ENCODE measurements at places on chromosomes 2 and 18.

GRCh38 chr2:98664323-98664722 is 55.9 kb downstream of the UNC50 start:
- peak; percentile 71 for DNase-seq

GRCh38 chr2:34447097-34447496 is 848.0 kb upstream of the FAM98A start:
- DNase-seq = no peak

DNA sequence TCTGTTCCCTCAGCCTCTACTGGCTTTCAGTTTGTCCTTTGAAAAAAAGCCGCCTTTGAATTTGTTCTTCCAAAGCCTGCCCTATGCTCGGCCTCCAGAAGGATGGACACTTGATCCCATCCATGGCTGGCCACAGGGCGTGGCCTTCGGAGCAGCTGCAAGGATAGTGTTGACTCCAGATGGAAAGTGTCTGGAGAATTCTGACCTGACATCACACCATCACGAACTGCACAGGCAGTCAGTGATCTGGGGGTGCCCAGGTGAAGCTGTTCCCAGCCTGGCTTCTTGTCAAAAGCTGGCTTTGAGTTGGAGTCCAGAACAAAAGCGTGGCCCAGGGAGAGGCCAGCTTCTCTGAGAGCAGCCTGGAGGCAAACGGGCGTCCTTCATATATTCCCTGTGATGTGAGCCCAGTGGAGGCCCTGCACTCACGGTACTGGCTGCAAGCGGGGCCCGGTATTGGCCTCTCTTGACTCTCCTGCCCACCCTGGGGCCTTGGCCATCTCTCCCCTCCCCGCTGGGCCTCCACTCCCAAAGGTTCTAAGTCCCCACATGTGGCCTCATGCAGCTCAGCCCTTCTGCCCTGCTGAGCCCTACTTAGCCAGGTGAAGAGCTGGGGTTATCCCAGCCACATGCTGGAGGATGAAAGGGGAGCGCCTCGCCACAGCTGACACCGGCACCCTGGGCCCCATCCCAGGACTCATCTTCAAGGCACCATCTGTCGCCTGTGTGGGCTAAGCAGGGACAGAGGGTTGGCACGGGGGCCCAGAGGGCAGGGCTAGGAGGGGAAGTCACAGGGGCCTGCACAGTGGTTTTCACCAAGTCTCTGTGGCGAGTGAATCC is 20.4 kb upstream of the ATOH8 start:
- DNase-seq = no peak

GRCh38 chr2:56299171-56299691 is 115.4 kb downstream of the CCDC85A start:
- DNase-seq = no peak

DNA sequence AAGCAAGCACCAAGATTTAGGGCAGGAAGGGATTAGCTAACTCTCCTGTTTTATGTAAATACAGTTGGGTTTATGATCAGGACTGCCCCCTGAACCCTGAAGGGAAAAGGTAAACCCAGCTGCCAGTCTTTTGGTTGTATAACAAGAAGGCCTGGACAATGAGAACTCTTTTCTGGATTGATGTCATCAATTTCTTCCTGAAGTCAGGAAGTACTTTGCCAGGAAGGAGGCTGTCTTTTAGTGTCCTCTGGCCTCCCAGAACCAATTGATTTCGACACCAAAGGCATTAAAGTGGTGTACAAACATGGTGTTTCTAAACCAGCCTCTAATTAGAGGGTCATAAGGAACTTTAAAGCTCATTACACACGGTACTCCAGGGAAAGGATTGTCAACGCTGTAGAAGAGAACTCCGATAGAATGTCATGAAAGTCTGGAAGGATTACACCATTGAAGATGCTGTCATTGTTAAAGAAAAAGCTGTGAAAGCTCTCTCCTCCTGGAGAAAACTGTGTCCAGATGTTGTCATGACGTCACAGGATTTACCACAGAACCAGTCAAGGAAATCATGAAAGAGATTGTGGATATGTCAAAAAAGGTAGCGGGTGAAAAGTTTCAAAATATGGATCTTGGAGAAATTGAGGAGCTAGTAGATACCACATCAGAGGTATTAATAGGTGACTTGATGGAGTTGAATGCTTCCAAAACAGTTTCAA is 78.8 kb downstream of the ANKRD12 start:
- no peak for DNase-seq

GRCh38 chr2:19109518-19109917 is 248.9 kb downstream of the OSR1 start:
- no peak for DNase-seq

DNA sequence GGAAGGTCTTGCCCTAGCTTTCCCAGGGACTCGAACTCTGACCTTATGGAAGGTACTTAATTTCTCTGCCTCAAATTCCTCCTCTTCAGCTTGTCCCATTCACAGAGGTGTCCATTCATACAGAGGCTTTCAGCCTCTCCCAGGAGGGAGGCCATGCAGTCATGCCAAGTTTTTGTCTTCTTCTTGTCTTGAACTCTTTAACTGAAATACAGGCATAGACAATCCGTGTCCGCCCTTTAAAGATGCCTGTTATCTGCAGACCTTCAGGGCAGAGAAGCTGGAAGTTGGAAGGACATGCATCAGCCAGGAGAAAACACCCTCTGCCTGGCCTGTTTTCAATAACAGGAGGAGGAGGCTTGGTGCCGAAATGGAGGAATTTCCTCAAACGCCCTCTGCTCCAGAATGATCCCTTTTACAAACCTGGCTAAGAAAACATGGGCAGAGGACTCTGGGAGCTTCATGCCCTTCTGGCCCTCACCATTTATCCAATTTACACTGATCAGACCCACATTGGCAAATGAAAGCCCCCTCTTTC is 308.3 kb downstream of the MYCN start:
- no peak for DNase-seq

DNA sequence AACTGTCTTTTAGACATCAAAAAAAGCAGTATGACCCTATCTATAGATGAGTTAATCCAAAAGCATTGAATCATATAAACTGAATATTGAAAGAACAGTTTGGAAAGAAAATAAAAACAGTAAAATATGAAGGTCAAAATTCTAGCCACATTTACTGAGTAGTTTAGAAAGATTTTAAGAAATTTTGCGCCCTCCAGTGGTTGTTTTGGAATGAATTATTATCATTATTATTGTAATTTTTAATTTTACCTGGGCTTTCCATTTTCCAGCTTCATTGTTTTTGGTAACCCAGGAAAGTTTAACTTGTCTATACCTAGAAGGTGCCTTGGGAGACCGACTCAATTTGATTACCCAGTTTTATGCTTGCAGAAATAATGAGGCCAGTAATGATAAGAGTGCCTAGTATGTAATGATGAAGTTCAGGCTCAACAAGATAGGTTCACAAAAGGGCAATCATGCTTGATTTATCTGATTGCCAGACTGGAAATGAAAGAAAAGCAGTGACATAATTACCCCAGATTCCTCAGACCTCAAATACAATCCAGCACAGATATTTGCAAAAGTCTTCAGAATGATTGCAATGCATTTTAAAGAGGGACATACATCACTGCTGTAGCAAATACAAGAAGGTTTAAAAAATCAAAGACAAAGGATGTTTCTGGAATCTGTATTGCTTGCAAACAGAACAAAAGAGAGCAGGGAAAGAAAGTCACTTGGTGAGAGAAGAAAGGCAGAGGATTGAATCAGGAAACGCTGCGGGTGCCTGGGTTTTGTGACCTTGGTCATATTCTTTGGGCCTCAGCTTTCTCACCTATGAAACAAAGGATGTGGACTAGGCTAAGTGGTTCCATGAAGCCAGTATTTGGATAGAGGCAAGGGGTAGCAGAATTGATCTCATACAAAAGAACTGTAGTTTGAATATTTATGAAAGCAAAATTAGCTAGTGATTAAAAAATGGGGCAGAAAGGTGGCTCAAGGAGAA is 153.8 kb downstream of the MAP2 start:
- peak; percentile 1 for DNase-seq

GRCh38 chr2:151906633-151906998 is 78.4 kb upstream of the ARL5A start:
- DNase-seq = no peak

DNA sequence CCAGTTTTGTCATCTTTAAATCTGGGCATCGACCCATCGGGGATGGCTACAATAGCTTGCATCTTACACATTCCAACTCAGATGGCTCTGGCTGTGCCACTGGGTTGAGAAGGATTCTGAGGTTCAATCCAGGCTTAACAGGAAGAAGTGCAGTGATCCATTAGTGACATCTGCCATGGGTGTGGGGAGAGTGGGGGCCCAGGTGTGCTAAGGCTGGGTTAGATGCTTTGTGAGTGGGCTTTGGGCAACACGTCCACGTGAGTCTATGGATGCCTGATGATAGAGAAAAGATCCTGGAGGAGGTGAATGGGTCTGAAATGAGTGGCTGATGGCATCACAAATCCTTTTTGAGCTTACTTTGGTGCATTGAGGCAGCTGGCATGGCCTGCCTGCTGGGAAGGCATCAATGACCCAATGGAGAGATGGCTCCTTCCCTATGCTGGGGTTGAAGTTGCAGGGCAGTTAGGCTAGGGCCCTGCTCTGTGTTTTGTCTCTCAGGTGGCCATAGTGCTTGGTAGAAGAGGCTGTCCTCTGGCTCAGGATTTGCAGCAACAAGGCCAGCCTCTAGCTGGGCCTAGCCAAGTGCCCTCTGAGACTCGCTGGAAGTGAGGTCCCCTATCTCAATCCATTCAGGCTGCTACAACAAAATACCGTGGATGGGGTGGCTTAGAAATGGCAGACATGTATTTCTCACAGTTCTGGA is 56.7 kb downstream of the HS1BP3 start:
- DNase-seq = no peak

DNA sequence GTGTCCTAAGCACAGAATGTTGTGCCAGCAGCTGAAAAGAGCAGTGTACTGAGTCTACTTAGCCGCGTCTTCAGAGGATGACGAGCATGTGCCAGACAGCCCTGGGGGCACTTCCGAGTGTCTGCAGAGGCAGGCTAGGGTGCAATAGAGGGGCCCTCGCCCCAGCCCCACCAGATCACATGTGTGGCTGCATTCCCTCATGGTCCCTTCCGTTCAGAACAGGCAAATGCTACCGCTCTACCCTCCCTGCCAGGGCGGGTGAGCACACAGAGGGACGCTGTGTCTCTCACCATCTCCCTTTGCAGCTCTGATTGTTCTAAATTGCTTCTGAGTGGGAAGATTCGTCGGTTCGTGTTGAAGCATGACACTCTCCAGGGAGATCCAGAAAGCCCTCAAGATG is 212.2 kb upstream of the RAB12 start:
- no peak for DNase-seq

DNA sequence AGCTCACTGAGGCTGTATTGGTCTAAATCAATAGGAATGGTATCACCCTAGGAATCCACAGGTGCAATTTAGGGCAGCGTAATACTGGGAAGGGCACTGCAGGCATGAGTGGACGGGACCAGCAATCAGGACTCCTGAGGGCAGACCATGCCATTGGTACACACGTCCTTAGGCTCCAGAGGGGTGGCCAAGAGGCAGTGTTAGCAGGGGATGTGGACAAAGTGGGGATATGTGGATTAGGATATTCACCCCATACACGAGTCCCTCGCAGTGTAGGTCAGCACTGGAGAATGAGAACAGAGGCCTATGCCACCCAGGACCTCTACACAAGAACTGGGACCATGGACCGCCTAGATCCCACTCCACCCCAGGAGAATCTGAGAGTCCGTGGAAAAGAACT is 389.8 kb downstream of the BCL11A start:
- DNase-seq = no peak

- DNase-seq = no peak
Observed at GRCh38 chr2:144512891-144513351, 7.0 kb downstream of the ZEB2 start.

- DNase-seq = no peak
Observed at GRCh38 chr18:57022716-57023115, 124.2 kb upstream of the BOD1L2 start.

DNA sequence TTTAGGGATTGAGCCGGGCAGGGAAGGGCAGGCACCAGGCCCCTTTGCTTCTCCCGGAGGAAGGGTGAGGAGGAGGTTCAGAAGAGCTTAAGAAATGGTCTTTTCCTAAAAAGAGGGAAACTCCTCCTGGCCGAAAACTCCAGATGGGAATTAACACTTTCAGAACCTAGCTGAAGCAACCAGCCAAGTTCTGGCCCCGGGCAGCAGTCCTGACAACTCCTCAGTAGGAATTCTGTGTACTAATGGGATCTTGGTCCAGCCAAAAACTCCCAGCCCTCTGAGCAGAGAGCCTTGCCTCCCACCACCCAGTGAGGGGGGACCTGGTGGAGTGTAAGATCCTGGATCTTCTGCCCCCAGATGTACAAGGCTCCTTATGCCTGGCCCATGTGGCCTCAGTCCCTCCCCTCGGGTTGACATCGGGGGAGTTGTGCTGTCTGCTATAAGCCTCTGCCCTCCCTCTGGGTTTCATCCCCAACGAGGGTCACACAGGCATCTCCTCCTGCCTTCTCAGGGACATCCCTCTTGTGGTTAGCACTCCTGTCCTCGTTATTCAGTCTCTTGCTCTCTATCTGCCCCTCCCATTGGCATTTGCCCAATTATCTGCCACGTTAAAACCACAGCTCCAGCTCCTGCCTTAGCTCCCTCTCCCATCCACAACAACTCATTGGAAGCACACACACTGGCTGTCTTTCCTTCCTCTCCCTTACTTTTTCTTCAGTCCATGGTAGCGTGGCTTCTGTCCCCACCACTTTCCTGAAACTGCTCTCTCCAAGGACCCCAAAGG is 184.6 kb downstream of the CYP26B1 start:
- no peak for DNase-seq

- no peak for DNase-seq
Observed at GRCh38 chr2:240292619-240293525, 142.6 kb upstream of the GPC1 start.

- no peak for DNase-seq
Observed at GRCh38 chr18:9348766-9349165, 14.2 kb downstream of the TWSG1 start.

GRCh38 chr2:145411493-145411892 is 891.6 kb upstream of the ZEB2 start:
- peak; percentile 31 for DNase-seq

- DNase-seq = peak; percentile 68
Observed at GRCh38 chr2:65186872-65187851, 40.5 kb upstream of the ACTR2 start.

DNA sequence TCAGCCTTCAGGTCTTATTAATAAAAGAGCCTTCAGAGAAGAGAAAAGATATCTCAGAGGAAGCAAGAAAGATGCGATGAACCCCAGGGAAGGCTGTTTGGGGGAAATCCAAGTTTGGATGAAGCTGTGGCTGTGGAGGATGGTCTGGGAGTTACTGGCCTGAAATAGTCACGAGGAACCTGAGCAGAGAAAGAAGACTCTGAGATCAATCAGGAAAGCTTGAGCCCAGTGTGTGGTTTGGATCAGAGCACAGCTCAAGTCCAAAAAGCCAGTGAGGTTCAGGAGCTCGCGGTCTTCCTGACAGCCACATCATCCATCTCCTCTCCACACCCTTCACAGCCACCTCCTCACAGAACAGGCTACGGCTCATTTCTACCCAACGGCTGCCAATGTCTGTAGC is 87.4 kb upstream of the SERPINE2 start:
- no peak for DNase-seq

- no peak for DNase-seq
Observed at GRCh38 chr2:69615078-69615625, 28.4 kb downstream of the AAK1 start.

GRCh38 chr2:11568436-11568835 is 34.6 kb downstream of the GREB1 start:
- DNase-seq = no peak

- no peak for DNase-seq
Observed at GRCh38 chr2:44679990-44680389, 261.5 kb upstream of the SIX3 start.

GRCh38 chr2:217412277-217412676 is 552.4 kb upstream of the TNP1 start:
- DNase-seq = no peak
